ENCODE measurements at places on chromosomes 7 and 10. TPM values are rescaled to one million over a fixed set of nuclear protein-coding genes. Genes with fewer than 3 reads are reported as not detected.

Gene INMT
- total RNA-seq: 12.0 TPM

Gene DHTKD1
- total RNA-seq: 12.9 TPM

Gene SORBS1
- total RNA-seq: 1.6 TPM

Gene RAB19
- total RNA-seq: not detected

Gene PNLIPRP3
- not detected for total RNA-seq

Gene SLC26A5
- not detected for total RNA-seq

Gene MRPS24
- total RNA-seq: 54.7 TPM

Gene COL28A1
- 0.17 TPM for total RNA-seq

Gene NEUROG3
- total RNA-seq: not detected

Gene VPS37D
- 5.7 TPM for total RNA-seq

Gene STAG3
- 2.2 TPM for total RNA-seq

Gene CALHM3
- not detected for total RNA-seq

Gene PRTFDC1
- 15.8 TPM for total RNA-seq

Gene TAS2R3
- total RNA-seq: 2.0 TPM

Gene LFNG
- total RNA-seq: 19.7 TPM

Gene EBF3
- 1.6 TPM for total RNA-seq

All from smooth muscle cell of the pulmonary artery (primary cell).